RWPE1 (cell line): ENCODE measurements at places on chromosomes 6 and 20.
A peak's percentile ranks its signal among the peaks of the same experiment; 100 is the strongest.

GRCh38 chr6:73955800-73956199, 259.8 kb downstream of the CD109 start:
- no peak for DNase-seq

GRCh38 chr6:37801605-37801940, 18.0 kb upstream of the ZFAND3 start:
- no peak for DNase-seq

GRCh38 chr6:36577301-36577700, 16.9 kb upstream of the SRSF3 start:
- DNase-seq = peak; percentile 92

- DNase-seq = no peak
Observed at GRCh38 chr20:24206995-24207394, 218.4 kb upstream of the GGTLC1 start.

DNA sequence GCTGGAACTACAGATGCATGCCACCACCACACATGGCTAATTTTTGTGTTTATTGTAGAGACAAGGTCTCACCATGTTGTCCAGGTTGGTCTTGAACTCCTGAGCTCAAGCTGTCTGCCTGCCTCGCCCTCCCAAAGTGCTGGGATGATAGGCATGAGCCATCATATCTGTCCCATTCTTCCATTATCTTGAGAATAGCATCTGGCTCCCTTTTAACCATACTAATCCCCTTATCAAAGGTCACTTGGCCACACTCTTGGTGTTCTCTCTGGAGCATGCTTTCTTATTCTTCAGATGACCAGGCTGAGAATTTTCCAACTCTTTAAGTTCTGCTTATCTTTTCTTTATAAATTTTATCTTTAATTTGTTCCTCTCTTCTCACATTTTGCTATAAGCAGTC, 15.9 kb upstream of the TRERF1 start:
- DNase-seq = no peak

DNA sequence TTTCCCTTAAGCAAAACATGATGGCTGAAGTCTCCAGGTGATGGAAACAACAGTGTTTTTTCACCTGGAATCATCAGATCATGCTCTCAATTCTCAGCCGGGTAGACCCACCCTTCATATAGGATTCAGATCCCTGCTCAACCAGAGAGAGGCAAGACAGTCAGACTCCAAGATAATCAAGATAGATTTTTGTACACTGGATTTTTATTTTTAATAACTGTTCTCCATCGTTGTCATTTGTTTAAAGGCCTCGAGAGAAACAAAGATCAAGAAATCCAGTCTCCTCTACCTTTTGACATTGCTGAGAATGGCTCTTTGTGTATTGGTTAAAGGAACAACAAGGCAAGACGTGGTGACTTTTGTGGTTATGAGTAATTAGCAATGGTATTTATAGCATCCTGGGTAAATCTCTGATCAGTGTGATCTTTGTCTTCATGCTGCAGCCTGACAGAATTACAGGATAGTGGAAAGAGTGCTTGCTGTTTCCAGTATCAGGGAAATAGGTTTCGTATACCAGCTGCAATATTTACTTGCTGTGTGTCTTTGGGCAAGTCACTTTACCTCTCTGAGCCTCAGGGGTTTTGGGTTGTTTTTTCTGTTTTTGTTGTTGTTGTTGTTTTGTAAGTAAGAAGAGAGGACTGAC, 29.9 kb downstream of the ID4 start:
- peak; percentile 65 for DNase-seq

DNA sequence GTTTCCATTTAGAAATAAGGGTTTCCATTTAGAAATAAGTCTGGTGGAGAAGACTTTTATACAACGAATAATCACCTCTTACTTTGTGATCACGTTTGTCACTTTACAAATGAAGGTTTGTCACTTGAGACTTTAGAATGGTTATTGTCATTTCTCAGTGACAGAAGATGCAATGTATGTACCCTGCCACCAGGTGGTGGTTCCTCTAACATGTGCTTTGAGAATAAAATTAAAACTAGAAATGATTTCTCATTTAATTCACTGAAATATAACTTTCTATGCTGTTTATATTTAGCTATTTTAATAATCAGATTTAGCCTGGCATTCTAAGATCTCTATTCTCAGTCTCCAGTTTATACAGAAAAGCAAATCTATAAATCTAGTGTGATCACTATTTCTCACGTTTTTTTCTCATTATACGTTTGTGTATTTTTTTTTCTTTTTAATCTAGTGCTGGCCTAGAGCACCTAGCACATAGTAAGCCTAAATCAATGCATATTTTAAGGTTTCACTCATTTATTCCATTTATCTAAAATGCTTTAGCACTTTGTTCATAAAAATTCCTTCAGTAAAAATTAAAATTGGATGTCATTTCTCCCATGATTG, 57.4 kb upstream of the TFAP2D start:
- DNase-seq = peak; percentile 10

GRCh38 chr6:154441995-154442310, 68.5 kb downstream of the CNKSR3 start:
- no peak for DNase-seq

- no peak for DNase-seq
Observed at GRCh38 chr6:19806971-19807396, 30.2 kb upstream of the ID4 start.

DNA sequence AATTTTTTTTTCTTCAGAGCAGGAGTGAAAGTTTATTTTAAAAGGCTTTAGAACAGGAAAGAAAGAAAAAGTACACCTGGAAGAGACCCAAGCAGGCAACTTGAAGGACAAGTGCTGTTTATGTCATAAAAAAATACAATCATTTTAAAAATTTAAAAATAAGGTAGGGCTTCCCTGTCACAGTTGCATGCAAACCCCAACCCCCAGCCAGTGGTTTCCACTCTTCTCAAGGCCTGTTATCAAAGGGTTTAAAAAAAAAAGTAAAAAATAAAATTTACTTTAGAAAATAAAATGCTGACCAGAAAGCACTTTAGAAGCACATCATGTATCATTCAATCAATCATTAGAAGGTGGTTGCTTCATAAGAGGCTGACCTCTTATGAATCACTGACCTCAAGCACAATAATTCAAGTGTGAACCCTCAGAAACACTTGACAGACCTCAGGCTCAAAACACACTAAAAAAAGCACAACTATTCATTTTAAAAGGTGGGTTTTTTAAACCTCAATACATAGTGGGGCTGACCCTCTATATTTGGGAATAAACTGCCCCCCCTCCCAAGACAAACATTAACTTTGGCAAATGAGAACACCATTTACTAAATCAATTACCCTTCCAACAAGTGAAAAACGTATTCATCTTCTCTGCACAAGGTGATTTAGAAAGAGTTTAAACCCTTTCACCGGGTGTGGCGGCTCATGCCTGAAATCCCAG, 15.6 kb downstream of the ILRUN start:
- DNase-seq = peak; percentile 74

GRCh38 chr6:135358985-135359384, 138.6 kb downstream of the AHI1 start:
- DNase-seq = peak; percentile 7

DNA sequence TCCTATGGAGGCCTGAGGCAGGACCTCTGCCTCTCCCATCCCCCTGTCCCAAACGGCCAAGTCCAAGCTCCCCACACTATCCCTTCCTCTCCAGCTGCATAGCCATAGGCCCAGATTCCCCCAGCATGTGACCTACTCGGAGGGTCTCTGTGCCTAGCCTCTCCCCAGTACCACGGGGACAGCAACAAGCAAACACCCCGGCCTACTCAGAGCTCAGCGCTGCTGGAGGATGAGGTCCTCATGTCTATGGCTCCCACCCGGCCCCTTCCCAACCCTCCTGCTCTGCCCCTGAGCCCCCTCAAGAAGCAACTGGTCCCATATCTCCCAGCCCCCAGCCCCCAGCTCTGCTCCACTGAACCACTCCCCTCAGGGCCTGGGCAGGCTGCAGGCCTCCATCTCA, 24.2 kb downstream of the RNASET2 start:
- no peak for DNase-seq

DNA sequence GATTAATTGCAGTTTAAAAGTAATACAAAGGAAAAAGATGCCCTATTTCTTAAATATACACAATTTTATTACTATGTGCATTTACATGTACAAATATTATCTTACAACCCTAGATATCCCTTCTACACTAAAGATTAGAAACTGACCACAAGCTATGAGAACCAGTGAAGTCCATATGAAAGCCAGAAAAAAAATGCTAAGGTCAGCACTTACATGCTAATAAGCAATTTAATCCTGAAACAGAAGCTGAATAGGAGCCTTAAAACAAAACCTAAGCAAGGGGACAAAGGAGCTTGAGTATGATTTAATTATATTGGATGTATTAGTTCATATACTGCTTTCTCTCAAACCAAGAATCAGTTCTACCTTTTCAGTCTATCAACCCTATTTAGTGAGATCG, 14.2 kb downstream of the CEP162 start:
- no peak for DNase-seq

DNA sequence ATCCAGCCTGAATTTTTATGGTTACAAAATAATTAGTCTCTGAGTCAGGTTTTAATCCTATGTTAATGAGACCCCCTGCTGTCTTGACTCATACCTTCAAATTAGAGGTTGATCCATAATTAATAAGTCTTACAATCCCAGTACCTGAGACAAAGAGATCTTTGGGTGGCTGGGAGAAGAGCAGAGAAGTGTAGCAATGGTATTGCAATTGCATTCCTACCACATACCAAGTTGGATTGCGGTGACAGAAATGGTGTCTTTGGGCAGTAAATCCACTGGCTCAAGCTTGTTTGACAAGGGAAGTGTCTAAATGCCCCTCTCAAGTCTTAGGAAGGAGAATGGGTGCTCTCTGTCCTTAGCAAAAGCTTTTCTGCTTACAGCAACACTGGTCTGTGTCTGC, 150.4 kb downstream of the BTBD3 start:
- no peak for DNase-seq

DNA sequence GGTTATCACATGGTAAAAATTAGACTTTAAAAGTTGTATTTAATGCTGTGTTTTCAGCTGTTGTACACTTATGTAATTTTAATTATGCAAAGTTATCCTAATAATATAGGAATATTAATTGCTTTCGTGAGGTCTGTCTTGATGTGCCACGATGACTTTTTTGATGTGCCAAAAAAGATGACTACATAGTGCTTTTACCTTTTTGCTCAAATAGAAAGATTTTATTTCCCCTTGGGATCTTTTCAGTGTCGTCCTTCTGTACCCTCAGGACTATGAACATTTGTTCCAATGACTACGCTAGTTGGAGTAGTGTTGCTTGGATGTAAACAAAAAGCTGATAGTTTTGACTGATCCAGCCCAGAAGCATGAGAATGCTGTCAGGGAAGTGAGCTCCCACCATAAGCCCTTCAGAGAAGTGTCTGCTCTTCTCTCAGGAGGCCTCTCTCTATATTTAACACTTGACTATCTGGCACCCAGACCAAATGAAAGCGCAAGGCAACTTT, 1.2 kb upstream of the CD164 start:
- no peak for DNase-seq

GRCh38 chr6:2917065-2917464, 14.0 kb upstream of the SERPINB9 start:
- no peak for DNase-seq

- no peak for DNase-seq
Observed at GRCh38 chr6:113758826-113759574, 98.1 kb upstream of the MARCKS start.

DNA sequence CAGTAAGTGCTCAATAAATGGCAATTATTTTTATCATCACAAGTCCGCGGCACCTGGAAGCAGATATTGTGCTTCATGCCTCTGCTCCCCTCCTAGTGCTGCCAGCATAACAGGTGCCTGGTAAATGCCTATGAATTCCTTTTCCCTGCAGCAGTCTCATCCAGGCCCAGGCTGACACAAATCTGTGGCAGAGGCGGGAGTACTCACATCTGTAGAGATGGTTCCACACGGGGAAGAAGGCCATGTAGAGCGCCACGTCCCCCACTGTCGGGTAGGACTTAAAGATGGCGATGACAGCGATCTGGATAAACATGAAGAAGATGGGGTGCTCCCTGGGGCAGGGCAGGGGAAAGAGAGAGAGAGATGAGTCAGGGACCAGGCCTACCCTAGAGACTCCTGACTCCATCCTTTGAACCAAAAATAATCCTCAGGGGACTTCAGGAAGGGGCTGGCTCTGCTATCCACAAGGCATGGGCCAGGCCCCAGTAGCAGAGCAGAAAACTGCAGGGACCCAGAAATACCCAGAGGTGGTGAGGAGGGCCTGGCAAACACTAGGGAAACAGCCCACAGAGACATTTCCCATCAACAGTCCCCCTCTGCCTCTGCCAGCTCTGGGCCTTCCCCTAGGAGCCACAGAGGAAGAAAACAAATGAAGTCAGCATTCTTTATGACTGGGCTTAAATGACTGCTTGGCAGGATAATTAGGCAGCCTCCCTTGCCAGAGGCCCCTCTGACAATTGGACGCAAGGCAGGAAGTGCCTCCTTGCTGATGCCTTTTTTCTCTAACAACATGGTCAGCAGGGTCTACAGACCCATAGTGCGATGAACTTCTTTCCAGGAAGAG, 23.0 kb downstream of the MAP1LC3A start:
- DNase-seq = no peak

GRCh38 chr6:142470421-142470820, 168.6 kb downstream of the ADGRG6 start:
- no peak for DNase-seq

DNA sequence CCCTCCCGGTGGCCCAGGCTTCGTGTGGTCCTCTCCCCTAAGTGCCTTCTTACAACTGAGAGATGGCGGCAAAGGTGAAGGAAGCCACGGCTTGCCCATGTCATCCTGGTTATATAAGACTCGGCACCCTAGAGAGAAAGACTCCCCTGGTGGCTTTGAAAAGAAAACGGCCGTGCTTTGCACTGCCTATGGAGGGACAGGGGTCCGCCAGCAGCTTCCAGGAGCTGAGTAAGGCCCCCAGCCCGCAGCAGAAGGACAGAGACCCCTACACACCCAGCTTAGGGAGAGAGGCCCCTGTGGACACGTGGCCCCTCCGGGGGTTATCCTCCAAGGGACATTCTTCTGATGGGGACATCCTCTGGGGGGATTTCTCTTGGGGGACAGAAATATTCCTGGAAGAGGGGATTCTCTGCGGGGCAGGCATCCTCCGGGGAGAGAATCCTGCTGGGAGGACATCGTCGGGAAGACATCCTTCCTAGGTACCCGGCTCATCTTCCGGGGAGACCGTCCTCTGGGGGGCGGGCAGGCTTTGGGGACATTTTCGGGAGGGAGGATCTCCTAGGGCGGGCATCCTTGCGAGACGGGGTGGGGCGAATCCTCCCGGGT, 511 bp upstream of the OGFR start:
- no peak for DNase-seq

DNA sequence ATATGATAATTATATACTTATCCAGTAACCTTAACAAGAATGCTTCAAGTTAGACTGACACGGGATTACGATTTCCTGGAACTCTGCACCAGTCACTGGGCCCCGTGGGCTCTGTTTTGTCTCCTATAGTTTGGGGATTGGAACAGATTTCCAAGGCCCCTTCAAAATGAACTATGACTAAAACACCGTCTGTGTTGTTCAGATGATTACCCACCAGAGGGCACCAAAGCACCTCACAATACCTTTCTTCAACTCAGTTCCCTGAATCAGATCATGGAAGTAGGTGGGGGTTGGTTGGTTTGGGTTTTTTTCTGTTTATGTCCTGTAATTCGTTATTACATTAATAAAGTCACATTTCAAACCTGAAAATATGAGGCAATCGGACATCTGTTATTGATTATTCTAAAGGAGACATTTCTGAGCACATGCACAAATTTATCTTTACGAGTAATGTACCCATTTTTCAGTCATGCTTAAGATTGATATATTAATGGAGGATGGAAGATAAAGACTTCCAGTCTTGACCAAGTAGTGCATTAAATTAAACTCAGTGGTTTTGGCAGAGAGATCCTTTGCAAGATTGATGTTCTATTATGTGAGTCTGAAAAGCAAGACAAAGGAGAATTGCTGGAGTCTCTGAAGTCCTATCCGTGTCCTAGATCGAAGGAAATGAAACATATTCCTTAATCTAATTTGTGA, 112.0 kb upstream of the COL21A1 start:
- peak; percentile 78 for DNase-seq
